ENCODE measurements at places on chromosomes 12 and 14.
A peak's percentile ranks its signal among the peaks of the same experiment; 100 is the strongest.

- DNase-seq: peak; percentile 79
Observed at GRCh38 chr12:127588249-127588648, 678.7 kb upstream of the TMEM132C start.

GRCh38 chr14:68790644-68791077 lies 2.2 kb downstream of the ZFP36L1 start:
- DNase-seq: no peak

DNA sequence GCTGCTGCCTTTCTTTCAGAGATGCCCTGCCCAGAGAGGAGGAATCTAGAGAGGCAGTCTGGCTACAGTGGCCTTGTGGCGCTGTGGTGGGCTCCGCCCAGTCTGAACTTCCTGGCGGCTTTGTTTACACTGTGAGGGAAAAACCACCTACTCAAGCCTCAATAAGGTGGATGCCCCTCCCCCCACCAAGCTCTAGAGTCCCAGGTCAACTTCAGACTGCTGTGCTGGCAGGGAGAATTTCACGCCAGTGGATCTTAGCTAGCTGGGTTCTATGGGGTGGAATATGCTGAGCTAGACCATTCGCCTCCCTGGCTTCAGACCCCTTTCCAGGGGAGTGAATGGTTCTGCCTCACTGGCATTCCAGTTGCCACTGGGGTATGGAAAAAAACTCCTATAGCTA lies 25.6 kb downstream of the SPATA7 start:
- no peak for DNase-seq

DNA sequence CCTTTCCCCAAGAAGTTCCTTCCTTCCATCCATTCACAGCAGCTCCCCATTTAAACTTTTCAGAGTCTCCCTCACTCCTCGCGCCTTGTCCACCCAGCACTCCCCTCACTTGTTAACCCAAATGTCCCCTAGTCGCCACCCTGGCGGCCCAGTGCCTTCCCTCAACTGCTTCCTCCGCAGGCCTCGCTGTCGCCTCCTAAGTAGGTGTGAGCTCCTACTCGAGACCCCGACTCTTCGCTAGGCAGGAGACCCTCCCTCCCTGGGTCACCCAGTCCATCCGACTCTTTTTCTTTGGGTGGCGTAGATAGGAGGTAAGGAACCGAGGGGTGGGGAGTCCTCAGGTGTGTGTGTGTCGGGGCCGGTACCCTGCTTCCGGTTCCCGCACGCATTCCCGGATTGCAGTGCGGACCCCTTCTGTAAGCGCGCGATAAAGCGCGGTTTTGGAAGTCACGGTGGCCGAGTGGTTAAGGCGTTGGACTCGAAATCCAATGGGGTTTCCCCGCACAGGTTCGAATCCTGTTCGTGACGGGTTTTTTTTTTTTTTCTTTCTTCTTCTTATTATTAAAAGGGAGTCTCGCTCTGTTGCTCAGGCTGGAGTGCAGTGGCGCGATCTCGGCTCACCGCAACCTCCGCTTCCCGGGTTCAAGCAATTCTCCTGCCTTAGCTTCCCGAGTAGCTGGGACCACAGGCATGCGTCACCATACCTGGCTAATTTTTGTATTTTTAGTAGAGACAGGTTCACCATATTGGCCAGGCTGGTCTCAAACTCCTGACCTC lies 823 bp upstream of the SMARCC2 start:
- peak; percentile 66 for DNase-seq

GRCh38 chr14:65604936-65605335 lies 192.4 kb downstream of the FUT8 start:
- DNase-seq: no peak

DNA sequence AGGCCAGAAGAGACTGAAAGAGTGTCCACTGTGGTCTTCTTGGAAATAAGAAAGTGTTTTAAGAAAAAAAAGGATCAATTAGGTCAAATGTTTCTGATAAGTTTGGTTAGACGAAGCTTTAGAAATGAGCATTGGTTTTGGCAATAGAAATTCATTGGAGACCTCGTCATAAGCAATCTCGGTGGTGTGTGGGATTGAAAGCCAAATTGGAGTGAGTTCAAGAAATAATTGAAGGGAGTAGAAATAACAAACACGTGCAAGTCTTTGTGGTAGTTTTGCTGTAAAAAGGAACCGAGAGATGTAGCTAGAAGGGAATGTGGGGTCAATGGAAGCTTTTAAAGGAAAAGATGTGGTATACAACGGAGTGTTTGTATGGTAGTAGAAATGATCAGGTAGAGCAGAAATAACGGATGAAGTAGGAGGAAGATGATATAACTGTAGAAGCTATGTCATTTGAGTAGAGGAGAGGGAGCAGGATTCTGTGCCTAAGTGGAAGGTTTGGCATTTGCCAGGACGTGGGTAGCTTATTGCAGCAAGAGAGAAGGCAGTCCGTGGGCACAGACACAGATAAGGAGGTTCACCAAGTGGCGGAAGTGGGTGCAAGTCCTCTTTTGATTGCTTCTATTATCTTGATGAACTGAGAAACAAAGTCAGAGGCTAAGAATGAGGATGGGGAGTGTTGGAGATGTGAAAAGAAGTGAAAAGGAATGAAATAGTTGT lies 146.2 kb downstream of the DACT1 start:
- no peak for DNase-seq

DNA sequence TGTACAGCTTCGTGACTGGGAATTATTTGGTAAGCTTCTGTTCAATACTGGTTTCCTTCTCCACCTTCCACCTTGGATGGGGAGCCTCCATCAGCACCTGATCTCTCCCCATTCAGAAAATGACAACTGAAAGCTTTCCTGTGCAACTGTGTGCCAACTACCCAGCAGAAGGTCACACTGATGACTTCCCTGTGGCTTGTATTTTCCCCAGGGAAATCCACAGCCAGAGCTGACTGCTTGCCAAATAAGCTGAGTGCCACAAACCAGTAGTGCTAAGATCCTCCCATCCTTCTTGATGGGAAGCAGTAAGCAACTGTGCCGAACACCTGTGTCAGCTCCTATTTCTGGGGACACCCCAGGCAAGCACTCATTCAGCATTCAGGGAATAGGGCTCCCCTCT lies 257.2 kb upstream of the SOX5 start:
- DNase-seq: no peak

DNA sequence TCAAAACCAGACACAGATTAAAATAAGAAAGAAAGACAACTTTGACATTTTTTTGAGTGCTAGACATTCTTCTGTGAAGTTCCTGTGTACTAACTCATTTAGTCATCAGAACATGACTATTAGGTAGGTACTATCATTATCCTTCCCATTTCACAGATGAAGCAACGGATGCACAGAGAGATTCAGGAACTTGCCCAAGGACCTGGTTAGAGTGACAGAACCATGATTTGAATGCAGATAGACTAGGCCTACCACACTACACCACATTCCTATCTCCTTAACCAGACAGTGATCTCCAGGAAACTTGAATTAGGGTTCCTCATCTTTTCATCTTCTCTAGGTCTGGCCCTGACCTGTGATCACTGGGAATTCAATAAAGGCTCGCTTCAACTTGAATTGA lies 54.4 kb upstream of the MED13L start:
- DNase-seq: no peak

- DNase-seq: no peak
Observed at GRCh38 chr12:91380631-91381030, 198.0 kb upstream of the DCN start.

DNA sequence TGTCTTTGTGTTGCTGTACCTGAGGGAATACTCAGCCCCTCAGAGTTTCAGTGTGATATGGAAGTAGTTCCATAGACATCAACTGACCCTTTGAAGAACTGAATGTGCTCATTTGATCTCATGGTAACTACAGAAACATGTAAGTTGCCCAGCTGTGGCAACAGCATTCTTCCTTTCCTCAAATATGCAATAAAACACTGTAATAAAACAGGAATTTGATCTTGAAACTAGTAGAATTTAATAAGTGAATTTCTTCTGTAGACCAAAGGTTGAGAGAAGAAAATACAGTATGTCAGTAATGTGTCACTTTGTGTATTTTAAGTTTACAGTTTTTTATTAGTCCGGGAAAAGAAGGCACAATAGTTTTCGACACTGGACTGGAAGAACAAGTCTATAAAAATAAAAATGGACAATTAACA lies 31.9 kb downstream of the KCTD10 start:
- peak; percentile 70 for DNase-seq

GRCh38 chr12:116390401-116391335 lies 113.2 kb upstream of the MED13L start:
- no peak for DNase-seq

DNA sequence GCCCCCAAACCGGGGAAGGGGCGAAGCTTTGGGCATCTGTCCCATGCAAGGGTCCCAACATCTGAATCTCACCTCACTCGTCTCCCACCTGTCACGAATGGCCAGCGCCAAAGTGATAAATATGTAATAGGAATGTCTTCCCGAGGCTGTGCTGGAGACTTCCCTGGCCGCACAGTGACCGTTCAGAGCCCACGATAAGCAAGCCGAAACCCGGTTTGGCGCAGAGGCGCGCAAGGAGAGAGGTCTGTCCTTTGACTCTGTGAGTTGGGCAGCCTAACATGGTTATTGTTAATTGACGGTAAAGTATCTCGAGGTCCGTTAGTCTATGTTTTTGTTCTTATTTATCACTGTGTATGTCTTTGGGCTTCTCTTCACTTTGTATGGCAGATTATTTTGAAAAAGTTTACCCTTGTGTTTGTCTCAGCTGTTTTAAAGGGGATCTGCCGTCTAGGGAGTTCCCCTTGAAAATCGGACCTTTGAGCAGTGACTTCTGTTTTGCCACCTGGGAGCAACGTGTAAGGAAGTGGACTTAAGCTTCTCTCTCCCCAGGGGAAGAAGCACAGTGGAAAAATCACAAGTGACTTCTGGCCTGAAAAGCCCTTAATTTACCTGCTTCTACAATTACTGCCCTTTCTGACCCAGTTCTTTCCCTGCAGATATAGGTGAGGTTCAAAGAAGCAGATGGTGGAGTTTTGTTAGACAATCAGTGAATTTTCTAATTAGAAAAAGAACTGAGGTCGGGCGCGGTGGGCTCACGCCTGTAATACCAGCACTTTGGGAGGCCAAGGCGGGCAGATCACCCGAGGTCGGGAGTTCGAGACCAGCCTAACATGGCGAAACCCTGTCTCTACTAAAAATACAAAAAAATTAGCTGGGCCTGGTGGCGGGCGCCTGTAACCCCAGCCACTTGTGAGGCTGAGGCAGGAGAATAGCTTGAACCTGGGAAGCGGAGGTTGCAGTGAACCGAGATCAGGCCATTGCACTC lies 1.1 kb upstream of the TM9SF1 start:
- DNase-seq: peak; percentile 34

- DNase-seq: peak; percentile 59
Observed at GRCh38 chr12:49369411-49370145, 2.3 kb downstream of the SPATS2 start.

GRCh38 chr12:53338916-53339315 lies 2.8 kb upstream of the SP7 start:
- DNase-seq: no peak

DNA sequence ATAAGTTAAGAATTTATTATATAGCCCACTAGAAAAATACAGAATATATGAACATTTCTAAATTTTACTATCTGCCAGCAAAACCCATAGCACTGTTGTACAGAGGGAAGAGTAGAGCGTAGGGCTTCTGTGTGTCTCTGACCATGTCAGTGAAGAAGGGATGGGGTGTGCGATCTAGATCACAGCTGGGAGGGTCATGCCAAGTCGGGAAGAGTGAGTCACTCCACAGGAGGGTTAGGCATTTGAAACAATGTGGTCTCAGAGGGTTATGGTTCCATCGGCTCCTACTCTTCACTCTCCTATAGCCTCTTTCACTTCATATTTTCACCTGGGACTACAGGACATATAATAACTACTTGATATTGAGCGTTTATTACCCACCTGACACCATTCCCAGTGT lies 185.1 kb upstream of the DDHD1 start:
- DNase-seq: peak; percentile 56

GRCh38 chr12:15122344-15122743 lies 98.9 kb downstream of the RERG start:
- DNase-seq: no peak

DNA sequence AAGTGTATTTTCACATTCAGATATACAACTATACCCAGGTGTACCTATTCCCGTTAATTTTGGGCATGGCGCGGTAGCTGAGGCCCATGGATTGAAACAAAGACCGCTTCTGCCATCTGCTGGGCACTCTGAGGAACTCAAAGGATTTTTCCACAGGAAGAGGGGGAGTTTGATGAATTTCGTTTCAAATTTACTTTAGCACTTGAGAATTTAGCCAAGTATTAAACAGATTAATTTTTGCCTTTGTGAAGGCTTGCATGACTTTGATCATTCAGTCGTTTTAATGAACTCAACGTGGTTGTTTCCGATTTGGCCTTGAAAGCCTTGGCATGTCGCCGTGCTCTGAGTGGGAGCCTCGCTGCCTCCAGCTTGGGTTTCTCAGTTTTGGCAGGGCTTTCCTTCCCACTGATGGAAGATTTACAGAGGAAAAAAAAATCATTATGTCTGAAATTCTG lies 153.2 kb upstream of the DDHD1 start:
- DNase-seq: peak; percentile 66

DNA sequence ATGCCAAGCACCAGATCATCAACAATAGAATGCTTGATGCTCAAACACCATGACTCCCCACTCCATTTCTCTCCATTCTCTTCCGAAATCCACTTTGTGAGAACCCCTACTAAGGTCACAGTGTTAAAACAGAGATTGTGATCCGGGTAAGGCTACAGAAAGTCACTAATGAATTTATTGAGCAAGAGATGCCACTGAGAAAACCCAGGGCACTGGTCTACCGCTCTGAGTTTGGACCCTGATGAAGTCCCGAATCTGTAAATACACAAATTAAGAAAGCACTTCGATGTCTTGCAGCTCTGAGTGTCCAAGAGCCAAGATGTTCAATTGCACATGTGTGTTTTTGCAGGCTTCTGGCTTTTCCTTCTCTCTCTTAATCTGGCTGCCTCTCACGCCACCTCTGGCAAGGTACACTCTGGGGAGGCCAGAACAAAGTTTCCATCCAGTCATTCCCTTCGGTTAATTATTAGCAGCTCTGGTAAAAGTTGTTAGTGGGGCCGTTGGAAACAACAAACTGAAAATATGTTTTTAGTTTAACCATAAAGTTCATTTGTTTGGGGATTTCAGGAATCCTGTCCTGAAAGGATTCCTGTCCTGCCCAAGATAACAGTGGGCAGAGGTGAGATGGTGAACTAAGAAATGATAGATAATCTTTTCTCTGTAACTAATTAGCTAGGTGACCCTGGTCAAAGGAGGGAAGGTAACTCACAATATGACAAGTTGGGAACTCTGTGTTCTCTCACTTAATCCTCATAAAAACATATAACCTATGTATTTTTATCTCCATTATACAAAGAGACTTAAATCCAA lies 75.4 kb downstream of the BTG1 start:
- peak; percentile 6 for DNase-seq

All from AG08395 (cell line).